ENCODE measurements at places on chromosomes 7 and 10.

DNA sequence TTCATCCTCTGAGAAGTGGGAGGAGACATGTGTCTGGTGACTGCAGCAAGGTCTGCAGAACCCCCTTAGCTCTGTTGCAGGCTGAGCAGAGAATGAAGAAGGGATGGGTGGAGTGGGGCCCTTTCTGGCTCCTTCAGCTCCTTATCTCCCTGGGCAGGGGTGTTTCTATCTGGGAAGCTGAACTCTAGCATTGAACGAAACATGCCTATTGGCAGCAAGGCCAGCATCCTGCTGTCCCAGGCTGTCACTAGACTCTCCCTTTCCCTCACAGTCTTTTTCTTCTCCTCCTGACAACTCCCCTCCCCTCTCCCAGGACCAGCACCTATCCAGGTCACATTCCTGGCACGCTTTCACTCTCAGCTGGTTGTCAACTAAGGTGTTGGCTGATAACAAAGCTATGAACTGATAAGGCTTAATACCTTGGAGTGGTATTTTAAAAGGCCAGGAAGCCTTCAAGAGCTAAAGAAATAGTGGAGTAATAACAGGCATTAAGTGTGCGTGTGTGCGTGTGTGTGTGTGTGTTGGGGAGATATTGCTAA lies 128.8 kb upstream of the FZD8 start:
- DNase-seq = no peak

DNA sequence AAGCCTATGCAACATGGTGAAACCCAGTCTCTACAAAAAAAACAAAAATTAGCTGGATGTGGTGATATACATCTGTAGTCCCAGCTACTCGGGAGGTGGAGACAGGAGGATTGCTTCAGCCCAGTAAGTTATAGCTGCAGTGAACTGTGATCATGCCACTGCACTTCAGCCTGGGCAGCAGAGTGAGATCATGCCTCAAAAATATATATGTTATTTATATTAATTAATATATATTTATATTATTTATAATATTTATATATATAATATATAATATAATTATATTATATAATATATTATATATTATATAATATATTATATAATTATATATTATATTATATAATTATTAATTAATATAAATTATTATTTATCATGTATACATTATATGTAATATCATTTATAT lies 1158.4 kb upstream of the AUTS2 start:
- DNase-seq = no peak

- DNase-seq = no peak
Observed at GRCh38 chr7:3028071-3028757, 15.5 kb downstream of the CARD11 start.

DNA sequence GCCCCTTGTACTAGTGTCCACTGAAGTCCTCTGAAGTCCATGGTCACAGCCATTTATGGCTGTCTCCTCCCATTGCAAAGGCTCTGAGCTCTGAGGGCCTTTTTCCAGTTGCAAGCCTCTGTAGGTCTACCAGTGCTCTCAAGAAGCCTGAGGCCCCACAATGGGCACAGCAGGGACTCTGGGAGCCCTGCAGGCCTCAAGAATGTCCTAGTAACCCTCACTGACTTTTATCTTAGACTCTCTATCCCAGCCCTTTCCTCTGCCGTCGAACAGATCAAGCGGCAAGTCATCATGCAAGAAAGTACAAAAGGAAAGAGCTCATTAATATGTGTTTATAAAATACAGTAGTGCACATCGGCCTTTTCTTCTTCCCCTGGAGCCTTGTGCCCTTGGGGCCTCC lies 23.4 kb downstream of the VWA2 start:
- DNase-seq = no peak
